ENCODE measurements at places on chromosomes 1 and 21.

DNA sequence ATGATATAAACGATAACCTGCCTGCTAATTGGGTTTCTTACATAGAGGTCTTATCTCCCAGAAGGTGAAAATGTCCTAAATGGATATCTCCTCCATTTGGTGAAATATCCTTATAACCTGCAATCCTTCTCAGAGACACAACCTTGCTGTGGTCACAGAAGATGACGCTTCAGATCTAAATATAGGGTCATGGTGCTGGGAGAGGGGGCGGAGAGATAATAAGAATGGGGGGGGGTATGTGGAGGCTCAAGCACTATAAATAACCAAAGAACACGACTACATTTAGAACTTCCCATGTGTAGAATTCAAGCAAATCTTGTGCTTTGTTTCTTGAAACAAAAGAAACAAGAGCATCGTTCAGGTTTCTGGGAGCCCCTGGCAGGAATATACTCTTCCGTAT, 260.6 kb upstream of the ESRRG start:
- DNase-seq: no peak

GRCh38 chr1:107935396-107936064, 29.4 kb downstream of the VAV3 start:
- no peak for DNase-seq

DNA sequence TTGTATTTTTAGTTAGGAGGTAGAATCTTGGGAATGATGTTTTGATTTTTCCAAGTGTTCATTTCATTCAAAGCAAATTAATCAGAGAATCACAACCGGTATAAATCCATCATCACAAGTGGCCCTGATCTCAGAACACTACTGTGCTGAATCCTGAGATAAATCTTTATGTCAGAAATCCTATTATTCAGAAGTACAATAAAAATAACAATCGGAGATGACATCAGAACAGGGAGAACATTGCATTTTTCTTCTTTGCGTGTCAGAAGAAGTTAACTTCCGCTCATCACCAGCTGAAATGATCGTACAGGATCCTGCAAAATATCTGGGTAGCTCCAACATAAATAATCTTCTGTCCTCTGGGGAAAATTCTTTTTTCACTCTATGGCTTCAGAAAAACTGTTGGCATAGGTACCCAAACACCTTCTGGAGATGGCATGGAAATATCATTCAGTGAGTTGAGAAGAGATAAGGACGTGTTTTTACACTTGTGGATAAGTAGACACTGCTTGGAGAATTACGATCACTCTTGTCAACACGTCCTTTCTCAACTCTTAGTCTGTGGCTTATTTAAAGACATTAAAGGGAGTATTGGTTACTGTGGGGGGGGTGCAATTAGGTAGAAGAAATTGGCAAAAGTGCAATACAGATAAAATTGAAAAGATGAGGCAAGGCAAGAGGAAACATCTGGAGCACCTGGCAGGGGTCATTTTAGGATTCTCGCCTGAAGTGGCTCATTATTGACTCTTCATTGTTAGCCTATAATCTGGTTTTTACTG, 46.9 kb upstream of the SMYD2 start:
- peak; percentile 97 for DNase-seq

DNA sequence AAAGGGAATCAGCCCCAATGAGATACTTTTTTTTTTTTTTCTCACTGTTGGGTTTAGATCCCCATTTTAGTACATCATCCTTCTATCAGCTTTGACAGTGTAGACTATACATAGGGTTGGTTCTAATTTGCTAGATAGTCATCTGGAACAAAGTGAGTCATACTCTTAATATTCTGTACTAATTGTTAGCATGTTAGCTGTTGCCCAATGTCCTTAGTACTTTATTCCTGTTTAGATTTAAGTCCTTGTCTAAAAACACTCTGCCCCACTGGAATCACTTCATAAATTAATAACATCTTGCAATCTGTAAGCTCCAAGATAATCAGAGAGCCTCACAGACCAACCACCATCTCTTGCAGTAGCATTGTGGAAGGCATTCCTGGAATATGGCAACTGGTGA, 209.8 kb upstream of the KIAA0040 start:
- DNase-seq: no peak
